CD4-positive, CD25-positive, alpha-beta regulatory T cell (primary cell): ENCODE measurements at places on chromosomes 12 and 14.

GRCh38 chr12:75603475-75603874 is 92.1 kb upstream of the KRR1 start:
- DNase-seq, result no peak

- peak; percentile 49 for DNase-seq
Measured at GRCh38 chr14:70808416-70809224, 693 bp downstream of the MAP3K9 start.

GRCh38 chr12:103850429-103850828 is 9.4 kb upstream of the NT5DC3 start:
- DNase-seq, result no peak

- no peak for DNase-seq
Measured at GRCh38 chr14:102344485-102344884, 18.2 kb downstream of the CINP start.

DNA sequence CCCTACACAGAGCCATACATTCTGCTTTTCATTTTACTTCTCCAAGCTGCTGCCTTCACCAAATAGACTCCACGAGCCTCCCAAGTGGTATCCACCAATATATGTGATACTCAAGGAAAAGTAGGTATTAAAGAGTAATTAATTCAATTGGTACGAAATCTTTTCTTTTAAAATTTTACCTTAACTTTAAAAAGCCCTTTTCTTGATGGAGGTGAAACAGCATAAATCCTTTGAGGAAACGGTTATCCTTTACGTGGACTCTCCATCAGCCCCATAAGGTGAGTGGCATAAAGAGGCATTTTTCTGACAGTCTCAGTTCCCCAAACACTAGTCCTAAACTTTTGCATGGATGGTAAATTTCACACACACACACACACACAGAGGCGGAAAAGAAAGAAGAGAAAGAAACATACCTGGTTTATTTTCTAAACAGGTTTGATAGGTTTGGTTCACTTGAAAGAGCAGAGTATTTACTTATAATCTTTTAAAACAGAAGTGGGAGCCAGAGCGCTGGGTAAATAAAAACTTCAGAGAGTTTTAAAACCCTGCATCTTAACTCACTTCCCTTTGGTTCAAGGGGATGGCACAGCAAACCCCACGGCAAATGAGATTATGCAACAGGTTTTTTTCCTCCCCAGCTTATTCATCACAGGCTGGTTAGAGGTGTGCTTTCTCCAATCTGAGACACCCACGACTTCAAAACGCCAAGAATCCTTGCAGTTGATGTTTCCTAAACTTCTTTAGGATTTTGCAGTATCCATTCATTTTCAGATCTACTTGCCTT is 1.9 kb downstream of the DUSP16 start:
- peak; percentile 90 for DNase-seq

DNA sequence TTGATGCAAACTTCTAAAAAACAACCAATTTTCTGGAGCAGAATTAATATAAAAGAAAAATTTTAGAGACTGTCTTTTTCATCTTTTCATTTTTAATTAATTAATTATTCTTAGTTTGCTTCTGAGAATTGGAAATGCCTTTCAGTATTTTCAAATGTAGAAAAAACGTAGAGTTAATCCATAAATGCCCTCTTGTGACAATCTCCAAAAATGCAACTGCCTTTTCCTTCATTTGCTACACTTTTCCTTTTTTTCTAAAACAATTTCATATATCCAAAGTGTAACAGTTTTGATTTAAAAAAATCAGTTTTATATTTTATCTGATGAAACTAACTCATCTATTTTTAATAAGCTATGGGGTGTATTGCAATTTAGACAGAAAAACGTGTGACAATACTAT is 409.3 kb downstream of the PRKD1 start:
- DNase-seq, result no peak

DNA sequence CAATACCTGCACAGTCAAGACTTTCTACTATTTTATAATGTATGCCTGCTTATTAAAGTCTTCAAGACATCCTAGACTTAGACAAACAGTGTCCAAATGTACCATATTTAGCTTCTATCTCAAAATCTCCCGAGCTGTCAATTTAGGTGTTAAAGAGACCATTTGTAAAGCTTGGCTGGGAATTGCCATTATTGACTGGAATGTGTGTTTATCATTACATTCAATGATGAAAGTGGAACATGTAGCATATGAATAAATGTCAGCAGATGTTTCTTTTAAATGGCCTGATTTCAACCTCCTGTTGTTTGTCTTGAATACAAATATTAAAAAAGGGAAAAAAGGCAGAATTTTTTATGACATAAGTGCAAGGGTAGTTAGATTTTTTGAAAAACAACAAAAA is 572.3 kb downstream of the PRKD1 start:
- DNase-seq, result no peak

DNA sequence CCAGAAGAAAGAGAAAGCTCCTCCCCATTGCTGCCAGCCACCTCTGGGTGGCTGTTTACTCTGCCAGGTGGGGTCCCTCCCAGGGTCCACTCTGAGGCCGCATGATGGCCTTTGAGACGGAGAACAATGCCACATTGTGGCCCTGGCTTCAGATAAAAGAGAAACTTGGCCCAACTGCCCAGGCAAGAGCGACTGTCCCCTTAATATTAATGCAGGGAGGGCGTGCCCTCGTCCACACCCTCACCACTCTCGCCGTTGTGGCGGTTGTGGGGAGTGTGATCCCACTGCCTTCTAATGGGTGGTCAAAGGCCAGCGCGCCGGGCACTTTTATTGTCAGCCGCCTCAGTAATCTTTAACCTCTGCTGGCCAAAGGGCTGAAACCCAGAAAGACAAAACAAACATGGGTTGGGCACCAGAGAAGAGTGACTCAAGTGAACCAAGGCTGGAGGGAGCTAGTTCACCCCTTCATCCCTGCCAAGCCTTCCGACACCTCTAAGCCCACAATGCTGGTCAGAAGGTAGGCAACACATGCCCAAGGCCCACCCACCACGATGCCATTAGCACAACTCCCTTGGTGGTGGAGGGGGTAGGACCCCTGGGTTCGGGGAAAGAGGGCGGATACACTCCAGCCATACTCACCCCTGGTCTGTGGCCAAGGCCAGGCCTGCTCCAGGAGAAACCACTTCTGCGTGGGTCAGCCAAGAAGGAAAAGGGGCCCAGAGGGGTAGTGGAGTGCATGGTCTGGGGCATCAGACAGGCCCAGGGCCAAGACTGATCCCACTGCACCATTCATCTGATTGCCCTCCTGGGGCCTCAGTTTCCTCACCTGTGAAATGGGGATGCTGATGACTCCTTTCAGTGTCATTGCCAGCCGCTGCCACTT is 44.5 kb upstream of the BCL11B start:
- DNase-seq, result no peak

DNA sequence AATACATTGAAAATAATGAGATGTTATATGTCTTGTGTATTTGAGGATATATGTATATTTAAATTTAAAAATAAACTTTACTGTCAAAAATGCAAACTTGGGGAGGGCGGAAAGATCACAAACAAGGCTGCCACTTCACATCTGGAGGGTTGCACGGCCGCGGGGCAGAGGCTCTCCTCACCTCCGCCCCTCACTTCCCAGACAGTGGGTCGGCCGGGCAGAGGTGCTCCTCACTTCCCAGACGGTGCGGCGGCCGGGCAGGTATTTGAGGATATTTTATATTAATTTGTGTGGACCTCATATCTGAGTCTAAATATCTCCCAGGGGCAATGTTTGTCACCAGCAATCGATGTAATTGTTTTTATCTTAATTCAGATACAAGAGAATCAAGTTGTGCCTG is 3.7 kb upstream of the CLEC6A start:
- DNase-seq, result no peak

DNA sequence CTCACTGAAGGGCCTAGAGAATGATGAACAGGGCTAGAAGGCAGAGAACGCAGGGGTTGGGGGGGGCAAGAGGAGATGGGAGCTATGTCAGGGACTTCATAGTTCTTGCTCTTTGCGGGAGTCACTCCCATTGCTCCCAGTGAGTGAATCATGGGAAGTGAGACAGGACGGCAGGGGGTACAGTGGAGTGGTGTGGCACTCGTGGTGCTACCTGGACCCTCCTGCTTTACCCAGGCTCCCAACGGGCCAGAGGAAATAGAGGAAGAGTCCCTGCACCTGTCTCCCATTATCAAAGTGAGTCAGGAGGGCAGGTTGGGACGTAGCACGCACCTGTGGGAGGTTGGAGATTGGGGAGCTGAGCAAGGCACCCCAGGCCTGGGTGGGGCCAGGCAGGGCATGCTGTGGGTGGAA is 1.3 kb upstream of the KRT8 start:
- no peak for DNase-seq

- peak; percentile 65 for DNase-seq
Measured at GRCh38 chr12:108629824-108630476, 3.7 kb downstream of the SELPLG start.

DNA sequence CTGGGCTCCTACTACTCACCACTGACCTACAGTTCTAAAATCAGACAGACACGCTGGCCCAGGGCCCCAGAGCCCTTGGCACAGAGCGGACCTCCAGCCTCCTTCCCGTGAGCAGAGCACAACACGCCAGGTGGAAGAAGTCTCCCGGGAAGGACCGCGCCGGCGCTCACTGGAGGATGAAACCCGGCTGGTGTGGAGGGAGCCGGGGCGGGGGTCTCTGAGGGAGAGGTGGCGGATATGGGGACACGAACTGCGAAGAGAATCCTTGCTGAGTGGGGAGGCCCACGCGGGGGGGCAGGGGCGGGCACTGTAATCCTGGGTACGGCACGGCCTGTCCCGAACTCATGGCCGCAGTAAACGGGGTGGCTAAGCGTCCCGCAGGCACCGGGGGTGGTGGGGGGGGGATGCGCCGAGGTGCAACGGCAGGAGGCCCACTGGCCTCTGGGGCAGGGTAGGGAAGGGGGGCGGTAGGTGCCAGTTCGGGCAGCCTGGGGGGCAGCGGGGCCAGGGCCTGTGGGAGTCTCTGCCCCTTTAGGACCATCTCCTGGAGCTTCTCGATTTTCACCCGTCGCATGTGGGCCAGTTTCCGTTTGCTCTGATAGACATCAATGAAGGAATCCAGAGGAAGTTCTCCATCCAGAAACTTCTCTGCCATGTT is 28.8 kb downstream of the VPS37B start:
- no peak for DNase-seq

DNA sequence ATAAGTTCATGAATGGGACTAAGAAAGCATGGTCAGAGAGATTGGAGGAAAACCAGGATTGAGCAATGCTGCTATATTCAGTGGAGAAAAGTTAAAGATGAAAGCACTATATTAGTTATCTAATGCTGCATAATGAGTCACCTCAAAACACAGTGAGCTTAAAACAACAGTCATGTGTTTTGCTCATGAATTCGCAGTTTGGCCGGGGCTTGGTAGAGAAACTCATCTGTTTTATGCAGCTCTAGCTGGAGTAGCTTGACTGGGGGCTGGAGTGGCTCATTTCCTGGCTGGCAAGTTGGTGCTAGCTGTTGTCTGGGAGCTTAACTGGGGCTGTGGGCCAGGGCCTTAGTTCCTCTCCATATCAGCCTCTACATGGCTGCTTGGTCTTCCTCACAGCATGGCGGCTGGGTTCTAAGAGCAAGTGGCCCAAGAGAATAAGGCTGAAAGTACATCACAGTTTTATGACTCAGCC is 90.1 kb downstream of the ADCK1 start:
- DNase-seq, result no peak

DNA sequence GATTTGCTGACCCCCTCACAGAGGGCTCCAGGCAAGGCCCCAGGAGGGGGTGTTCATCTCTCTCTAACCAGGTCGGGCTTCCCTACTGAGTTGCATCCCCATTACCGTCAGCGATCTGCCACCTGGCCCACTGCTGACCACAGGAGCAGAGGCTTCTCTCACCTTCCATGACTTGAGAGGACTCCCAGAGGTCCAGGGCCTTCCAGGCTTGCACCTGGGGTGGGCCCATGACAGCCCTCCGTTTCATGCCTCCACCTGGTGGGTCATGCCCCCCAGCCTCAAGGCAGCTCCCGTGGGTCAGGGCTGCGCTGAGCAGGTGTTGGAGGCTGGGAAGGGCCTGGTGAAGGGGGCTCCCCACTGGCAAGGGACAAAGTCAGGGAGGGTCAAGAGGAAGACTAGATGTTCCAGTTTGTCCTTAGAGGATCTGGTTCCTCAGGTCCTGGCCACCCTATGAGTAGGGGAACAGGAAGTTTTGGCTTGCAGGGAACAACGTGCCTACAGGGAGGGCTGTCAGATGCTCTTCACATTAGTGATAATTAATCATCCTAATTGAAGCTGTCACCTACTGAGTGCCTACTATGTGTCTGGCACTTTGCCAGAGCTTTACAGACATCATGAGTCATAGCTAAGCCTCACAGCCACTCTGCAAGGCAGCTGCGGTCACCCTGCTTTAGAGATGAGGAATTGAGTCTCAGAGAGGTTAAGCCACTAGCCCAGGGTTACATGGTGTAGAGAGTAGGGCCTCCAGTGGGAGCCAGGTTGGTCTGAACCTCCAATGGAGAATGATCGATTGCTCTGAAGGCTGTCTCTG is 13.8 kb downstream of the NFKBIA start:
- no peak for DNase-seq

GRCh38 chr14:95137164-95137803 is 20.0 kb downstream of the DICER1 start:
- DNase-seq, result no peak

DNA sequence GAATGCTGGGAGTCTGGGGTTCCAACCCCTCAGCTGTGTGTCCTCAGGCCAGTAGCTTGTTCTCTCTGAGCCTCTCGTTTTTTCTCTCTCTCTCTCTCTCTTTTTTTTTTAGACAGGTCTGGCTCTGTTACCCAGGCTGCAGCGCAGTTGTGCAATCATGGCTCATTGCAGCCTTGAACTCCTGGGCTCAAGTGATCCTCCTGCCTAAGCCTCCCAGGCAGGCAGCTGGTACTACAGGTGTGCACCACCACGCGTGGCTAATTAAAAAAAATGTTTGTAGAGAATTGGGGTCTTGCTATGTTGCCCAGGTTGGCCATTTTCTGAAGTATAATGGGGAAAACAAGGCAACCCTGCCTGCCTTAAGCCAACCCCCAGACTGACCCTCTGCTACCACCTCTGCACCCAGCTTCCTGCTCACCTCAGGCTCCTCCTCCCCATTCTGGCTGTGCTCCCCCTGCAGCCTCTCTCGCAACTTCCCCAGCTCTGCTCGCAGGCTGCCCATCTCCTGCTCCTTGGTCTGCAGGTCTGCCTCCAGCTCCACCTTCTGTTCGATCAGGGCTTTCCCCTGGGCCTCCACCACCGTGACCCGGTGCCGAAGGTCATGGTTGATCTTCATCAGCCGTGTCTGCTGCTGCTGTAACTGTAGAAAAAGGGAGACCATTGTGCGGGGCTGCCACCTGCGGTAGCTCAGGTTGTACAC is 35.2 kb downstream of the RILPL1 start:
- DNase-seq, result no peak

- DNase-seq, result no peak
Measured at GRCh38 chr12:51465491-51465890, 40.9 kb downstream of the SLC4A8 start.

GRCh38 chr14:66074537-66074936 is 411.6 kb upstream of the CCDC196 start:
- DNase-seq, result no peak

GRCh38 chr12:121516437-121517011 is 64.3 kb downstream of the KDM2B start:
- DNase-seq, result no peak

GRCh38 chr12:98587084-98587483 is 6.4 kb upstream of the SLC25A3 start:
- no peak for DNase-seq

- DNase-seq, result no peak
Measured at GRCh38 chr12:113874999-113875561, 91.0 kb downstream of the RBM19 start.
